ENCODE measurements at places on chromosomes 12 and 14.

GRCh38 chr12:16955083-16955657, 349.2 kb upstream of the LMO3 start:
- no peak for DNase-seq

GRCh38 chr12:14892726-14893505, 7.3 kb upstream of the MGP start:
- DNase-seq = no peak

DNA sequence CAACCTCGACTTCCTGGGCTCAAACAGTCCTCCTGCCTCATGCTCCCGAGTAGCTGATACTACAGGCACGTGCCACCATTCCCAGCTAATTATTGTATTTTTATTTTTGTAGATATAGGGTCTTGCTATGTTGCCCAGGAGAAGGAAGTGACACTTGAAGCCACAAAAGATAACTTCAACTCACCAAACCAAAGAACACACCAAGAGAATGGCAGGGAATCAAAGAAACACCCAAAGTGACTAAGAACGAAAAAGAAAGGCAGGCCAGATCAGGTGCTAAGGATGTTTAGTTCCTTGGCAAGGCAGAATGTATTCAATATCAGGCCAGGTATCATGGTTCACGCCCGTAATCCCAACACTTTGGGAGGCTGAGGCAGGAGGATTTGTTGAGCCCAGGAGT, 10.1 kb upstream of the TPCN1 start:
- DNase-seq = no peak

GRCh38 chr12:121678716-121679300, 9.4 kb upstream of the MORN3 start:
- DNase-seq = no peak

Data from activated T-cell treated with anti-CD3 and anti-CD28 coated beads, Interleukin-2, amount 50 U/mL, for 4 hours (primary cell).